ENCODE measurements at places on chromosomes 11 and 22.

DNA sequence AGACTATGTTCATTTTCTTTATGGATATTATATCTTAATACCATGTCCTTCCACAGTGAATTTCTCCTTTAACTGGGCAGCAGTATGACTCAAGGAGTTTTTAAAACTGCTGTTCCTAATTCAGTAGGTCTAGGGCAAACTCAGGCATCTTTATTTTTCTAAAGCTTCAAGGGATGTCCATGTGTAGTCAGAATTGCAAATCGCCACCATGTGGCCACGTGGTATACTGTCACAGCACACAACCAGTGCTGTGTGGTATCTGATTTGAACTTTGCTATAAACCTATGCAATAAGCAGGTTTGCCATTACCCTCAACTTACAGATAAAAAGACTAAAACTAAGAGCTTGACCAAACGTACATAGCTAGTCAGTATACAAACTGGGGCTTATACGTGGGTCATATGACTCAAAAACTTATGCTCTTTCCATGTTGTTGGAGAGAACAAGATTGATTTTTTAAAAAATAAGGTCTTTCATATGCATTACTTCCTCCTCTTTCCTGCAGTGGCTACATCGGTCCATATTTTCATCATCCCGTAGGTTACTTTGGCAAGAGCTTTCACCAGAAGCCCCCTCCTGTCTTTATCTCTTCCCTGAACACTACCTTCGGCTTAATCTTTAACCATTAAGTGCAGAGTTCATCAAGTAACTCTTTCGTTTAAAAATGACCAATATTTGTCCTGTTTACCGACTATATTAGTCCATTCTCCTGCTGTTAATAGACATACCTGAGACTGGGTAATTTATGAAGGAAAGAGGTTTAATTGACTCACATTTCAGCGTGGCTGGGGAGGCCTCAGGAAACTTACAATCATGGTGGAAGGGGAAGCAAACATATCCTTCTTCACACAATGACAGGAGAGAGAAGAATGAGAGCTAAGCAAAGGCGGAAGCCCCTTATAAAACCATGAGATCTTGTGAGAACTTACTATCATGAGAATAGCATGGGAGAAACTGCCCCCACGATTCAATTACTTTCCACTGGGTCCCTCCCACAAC, 8.0 kb upstream of the HTATIP2 start:
- DNase-seq, result peak; percentile 25

- no peak for DNase-seq
These were observed 19.6 kb upstream of the PRODH start for GRCh38 chr22:18955696-18956095.

- DNase-seq, result peak; percentile 71
These were observed 15.7 kb upstream of the SPTBN2 start for GRCh38 chr11:66744485-66745355.

- peak; percentile 80 for DNase-seq
These were observed 38.9 kb downstream of the OR10A6 start for GRCh38 chr11:7892059-7892699.

GRCh38 chr11:108629274-108629673, 35.6 kb upstream of the DDX10 start:
- DNase-seq, result no peak

DNA sequence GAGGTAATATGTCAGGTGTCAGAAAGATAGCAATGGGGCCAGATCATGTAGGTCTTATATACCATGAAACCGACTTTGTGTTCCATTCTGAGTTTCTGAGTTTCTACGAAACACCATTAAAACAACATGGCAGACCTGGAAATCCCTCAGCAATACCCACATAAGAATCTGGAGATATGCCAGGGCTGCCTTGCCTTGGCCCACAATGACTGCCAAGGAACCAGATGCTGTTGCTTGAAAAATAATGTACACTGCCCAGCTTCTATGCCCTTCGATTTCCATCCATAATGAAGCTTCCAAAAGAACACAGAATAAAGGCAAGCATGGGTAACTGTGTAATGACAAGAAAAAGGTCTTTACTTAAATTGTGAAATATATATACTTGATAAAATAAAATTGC, 277.4 kb downstream of the SOX6 start:
- DNase-seq, result no peak

GRCh38 chr11:45274206-45274605, 11.9 kb downstream of the SYT13 start:
- DNase-seq, result no peak

DNA sequence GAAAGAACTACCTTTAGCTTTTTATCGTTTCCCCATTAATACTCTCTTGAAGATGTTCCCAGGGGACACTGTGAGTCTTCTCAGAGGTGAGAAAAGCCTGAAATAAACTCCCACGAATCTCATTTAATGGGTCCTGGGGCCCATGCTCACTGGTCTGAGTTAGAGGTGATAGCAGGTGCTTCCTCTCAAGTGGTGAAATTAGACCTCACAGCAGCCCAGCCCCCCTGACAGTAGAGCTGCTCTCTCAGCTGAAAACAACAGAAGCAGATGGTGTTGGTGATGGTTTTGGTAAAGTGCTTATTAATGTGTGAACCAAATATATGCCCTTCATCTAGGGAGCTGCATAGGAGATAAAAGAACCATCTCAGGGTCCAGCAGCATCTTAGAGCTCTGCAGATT, 76.8 kb upstream of the VPREB1 start:
- DNase-seq, result no peak

DNA sequence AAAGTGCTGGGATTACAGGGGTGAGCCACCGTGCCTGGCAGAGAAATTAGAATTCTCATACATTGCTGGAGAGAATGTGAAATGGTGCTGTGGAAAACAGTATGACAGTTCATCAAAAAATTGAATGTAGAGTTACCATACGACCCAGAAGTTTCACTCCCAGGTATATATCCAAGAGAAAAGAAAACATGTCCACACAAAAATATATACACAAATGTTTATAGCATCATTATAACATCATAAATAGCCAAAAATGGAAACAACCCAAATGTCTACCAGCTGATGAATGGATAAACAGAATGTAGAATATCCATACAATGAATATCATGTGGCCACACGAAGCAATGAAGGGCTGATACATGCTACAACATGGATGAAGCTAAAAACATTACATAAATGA, 34.6 kb downstream of the MED15 start:
- no peak for DNase-seq

- no peak for DNase-seq
These were observed 822 bp downstream of the MARK2 start for GRCh38 chr11:63839508-63840355.

DNA sequence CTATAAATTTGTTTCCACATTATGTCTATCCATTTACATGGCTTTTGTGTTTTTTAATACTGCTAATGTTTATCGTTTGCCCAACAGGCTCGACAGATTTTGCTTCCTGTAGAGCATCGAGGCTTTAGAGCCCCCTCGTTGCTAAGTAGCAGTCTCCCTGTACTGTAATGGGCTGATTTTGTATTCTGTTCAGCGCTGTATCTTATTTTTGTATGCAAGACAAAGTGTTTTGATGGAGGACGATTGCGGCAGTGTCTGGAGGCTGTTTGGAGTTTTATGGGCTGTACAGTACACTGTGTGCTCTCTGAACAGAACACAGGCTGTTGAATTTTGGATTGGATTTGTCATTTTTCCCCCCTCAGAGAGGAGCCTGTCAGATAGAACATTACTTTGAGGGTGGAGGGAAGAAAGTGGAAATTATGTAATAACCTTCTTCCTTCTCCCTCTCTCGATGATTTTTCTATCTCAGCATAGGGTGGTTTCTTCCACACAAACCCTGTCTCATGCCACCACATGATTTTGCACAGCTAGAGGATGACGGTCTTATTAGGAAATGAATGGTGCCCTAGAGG, 104.4 kb downstream of the ZBTB16 start:
- DNase-seq, result no peak

DNA sequence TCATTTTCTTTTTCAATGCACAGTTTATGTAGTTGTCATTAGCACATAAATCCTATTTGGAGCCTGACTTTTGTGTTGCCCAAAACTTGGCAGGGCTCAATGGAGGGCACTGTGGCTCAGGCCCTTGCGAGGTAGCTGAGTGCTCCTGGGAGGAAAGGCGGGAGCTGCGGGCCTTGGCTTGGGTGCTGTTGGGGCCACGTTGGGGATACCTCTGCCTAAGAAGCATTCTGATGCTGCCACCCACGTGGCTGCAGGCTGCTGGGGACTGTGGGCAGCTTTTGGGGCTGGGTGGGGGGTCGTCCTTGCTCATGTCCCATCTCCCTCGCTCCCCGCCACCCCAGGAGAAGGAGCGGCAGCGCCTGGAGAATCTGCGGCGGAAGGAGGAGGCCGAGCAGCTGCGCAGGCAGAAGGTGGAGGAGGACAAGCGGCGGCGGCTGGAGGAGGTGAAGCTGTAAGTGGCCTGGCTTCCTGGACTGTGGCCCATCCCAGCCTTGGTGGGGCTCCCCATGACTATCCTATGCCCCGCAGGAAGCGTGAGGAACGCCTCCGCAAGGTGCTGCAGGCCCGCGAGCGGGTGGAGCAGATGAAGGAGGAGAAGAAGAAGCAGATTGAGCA, 20.9 kb downstream of the INCENP start:
- no peak for DNase-seq

DNA sequence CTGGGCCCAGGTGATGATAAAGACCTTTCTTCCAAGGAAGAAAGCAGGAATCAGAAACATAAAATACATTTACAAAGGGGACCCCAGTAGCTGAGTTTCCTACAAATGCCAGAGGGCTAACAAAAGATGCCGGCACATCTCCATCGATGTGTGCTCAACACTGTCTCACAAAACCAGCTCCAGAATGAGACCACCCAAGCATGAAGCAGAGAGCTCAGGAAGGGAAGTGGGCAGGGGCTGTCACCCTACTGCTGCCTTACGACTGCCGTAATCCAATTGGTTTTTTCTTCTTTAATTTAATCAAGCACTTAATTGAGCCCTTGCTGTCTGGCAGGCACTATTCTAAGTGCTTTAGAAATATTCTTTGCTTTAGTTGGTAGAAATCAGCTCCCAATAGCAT, 26.1 kb downstream of the SMCO4 start:
- no peak for DNase-seq

DNA sequence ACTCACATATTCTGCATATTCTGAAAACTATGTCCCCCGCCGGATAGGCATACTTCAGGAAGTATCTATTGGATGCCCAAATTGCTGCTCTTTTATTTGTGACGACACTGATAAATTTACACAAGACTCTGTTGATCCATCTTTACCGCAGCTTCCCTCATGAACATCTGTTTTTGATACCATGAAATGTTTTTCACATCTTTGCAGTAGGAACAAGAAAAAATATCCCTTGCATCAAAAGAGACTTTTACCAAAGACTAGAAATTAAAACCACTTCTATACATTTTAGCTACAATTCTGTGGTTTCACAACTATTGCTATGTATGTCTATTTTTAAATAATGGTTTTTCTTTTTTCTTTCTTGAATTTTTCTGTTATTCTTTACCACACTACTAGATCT, 15.3 kb downstream of the POU2AF2 start:
- DNase-seq, result peak; percentile 82

DNA sequence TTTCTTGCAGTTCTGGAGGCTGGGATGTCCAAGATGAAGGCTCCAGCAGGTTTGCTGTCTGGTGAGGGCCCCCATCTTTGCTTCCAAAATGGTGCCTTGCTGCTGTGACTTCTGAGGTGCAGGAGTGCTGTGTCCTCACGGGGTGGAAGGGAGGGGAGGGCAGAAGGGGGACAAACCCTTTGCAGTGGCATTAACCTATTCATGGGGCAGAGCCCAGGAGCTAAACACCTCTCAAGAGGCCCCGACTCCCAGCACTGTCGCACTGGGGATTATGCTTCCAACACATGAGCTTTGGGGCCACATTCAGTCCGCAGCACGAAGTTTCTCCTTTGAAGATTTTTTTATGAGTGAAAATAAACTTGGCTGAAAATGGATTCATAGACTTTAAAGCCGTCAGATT, 25.5 kb upstream of the OSBPL5 start:
- no peak for DNase-seq

DNA sequence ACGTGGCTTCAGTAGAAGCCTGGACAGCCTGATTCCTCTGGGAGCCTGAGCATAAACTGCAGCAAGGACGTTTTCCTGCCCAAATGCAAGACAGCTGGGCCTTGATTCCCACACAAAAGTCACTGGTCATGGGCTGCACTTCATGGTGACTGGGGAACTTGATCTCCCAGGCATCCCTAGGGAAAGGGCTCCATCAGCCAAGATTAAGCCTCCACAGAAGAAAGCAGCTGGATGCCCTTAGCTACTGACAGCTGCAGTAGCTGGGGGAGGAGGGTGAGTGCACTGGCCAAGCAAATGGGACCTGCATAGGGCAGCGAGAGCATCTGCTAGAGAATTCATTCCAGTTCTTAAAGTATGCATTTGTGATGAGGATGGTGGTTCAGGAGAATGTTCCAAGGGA, 267.4 kb upstream of the ISX start:
- DNase-seq, result no peak

DNA sequence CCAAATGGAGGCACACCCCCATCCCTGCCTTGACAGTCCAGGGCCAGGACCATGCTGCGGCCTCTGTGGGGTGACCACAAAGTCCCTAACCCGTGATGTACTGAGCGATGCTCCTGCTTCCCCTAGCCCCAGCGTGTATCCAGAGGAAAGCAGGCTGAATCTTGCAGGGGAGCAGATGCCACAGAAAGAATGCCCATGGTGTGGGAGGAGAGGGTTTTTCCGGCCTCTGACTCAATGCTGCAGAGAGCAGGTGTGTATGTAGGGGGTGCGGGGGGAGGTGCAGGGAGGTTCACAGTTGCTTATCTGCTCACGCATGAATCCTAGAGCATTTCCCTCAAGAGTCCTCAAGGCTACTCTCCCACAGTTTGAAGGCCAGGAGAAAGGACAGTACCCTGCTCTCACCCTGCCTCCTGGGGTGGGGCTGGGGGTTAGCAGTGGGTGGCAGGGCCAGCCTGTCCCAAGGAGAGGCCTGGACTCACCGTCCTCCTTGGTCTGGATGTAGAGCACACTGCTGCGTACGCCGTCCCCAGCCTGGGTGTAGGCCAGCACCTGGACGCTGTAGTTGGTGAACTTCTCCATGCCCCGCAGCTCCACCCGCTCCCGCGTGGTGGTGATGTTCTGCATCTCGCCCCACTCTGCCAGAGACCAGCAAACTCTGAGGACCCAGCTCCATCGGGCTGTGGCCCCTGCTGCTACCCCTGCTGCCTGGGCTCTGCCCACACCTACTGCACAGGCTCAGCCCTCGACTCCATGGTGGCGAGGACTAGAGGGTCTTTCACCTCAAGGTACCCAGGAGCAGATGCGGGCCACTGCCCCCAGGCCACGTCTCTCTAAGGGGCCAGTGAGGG, 130.8 kb downstream of the CEP164 start:
- no peak for DNase-seq

DNA sequence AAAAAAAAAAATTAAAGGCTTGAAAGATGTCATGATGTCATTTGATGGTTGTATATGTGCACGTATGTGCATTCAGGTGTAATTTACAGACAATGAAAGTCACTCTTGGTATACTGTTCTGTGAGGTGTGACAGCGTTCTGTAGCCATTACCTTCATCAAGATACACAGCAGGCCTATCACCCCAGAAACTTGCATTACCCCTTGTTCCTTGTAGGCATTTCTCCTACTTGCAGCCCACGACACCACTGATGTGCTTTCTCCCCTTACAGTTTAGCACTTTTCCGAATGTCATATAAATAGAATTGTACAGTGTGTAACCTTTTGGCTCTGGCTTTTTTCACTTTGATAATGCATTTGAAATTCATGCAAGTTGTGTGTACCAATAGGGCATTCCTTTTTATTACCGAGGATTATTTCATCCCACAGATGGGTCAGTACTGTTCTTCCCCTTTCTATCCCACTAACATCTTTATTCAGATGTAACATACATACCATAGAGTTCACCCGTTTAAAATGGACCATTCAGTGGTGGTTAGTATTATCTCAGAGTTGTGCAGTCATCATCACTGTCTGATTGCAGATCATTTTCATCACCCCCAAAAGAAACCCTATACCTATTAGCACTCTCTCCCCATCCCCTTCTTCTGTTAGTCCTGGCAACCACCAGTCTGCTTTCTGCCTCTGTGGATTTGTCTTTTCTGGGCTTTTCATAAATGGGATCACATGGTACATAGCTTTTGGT, 30.3 kb downstream of the BCR start:
- DNase-seq, result no peak

Measured in fibroblast of skin of right quadriceps (primary cell).